ENCODE measurements at places on chromosomes 2 and 18.
A peak's percentile ranks its signal among the peaks of the same experiment; 100 is the strongest.

GRCh38 chr18:45958730-45959129 lies 8.4 kb downstream of the EPG5 start:
- no peak for DNase-seq

GRCh38 chr2:85744741-85745601 lies 8.8 kb upstream of the ATOH8 start:
- no peak for DNase-seq

DNA sequence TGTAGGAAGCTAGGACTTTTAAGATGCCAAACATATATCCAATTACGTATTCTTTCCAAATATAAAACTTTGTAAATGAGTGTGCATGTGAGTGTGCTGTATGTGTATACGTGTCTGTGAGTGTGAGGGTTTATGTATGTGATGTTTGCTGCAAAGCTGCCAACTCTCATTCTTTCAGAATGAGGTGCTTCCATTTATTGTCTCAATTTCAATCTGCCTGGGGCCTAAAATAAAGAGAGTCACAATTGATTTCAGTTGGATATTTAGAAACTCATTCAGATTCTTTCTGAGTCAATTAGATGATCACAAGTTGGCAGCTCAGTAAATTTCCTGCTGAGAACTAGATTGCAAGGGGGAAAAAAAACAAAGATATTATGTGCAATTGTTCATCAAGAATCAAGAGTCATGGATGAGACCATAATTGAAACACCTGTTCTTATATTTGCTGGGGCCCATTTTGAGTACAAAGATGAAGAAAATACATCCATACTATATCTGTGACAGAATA lies 621.2 kb upstream of the ACVR2A start:
- DNase-seq, result no peak

- DNase-seq, result no peak
These were observed 154.3 kb downstream of the TMEM163 start for GRCh38 chr2:134564549-134564948.

- DNase-seq, result no peak
These were observed 13.2 kb upstream of the RNF103 start for GRCh38 chr2:86636842-86637241.

DNA sequence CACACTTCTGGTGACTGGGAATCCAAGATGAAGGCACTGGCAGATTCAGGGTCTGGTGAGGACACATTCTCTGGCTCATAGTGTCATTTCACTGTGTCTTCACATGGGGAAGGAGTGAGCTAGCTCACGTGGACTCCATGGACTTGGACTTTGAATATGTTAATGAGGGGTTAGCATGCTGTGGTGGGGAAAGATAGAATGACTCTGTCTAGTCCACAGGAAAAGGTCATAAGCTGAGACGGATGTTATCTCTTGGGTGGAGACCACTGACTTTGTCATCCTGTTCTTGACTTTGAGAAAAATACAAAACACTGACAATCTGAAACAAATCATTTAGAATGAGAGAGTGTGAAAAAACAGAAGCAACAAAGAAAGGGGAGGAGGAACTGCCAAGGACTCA lies 145.9 kb downstream of the PIK3C3 start:
- no peak for DNase-seq

DNA sequence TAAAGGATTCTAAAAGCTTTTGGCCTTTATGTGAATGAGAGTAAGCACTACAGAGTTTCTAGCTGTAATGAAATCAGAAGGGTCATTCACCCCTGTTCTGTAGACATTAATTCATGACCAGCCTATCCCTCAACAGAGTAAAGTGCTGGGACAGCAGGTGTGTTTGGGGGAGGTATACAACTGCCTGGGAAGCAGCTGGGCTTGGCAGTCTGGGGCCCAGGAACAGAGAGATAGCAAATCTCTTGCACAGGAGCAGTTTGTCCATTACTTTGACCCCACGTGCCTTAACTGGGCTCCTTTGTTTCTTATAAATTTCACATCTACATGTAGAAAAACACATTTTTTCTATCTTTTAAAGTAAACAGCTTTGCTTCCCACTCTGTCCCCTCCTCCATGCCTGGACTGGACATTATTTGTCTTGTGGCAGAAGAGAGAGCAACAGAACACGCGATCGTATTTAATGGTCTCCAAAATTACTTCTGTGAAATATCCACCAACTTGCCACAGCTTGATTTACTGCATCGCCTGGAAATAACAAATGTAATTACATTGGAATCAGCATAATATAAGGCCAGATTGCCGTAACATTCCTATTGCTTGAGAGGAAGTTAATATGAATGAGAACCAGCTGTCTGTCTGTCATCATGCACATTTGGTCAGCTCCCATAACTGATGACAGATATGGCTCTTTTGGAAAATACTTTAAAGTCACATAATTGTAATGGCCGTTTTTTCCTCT lies 263.8 kb downstream of the RBM43 start:
- no peak for DNase-seq

DNA sequence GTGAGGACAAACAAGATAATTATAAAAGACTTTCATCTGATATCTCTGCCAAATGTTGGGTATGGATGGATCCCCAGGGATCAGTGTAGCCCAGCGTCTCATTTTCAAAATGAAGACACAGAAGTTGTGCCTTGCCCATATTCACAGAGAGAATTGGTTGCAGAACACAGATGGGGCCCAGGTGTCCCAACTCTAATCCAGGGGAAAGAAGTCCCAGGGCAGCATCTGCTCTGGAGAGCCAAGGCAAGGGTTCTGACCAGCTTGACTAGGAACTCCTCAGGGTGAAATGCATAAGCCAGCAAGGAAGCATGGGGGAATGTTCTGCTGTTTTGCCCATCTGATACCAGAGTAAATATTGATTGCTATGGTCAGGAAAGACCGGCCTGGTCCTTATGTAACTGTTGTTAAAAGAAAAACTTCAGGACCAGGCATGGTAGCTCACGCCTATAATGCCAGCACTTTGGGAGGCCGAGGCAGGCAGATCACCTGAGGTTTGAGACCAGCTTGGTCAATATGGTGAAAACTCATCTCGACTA lies 68.7 kb upstream of the CABLES1 start:
- DNase-seq, result no peak

DNA sequence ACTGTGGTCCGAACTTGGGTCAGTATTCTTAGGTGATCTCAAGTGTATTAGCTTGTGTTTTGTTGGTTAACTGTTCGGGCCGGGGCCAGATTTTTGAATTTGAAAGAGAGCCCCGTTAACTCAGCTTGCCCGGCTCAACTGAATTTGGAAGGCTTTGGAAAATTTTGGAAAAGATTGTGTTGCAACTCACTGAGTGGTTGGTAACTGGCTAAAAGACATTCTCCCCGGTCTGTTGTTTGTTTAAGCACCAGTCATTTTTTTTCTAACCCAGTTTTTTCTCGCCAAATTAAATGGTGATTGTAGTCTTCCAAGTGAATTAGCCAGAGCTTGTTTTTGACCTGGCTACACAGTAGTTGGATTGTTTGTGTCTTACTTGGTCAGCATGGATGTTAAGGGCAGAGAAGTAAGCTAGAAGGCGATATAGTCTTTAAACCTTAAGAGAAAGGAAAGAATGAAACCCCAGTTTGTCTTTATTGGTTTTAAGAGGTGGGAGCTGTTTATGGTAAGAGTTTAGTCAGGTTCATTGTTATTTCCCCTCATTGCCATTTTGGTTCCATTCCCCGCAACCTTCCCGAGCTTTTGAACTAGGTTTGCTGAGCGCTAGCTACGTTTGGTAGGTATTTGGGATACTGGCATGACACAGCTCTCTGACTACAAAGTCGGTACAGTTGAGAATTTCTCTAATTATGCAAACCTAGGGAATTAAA lies 2.4 kb downstream of the MAP4K4 start:
- no peak for DNase-seq

GRCh38 chr2:45404807-45405297 lies 206.2 kb downstream of the SRBD1 start:
- no peak for DNase-seq

GRCh38 chr18:71707400-71707799 lies 836.7 kb downstream of the CBLN2 start:
- DNase-seq, result no peak

GRCh38 chr2:219918254-219918653 lies 290.8 kb downstream of the SLC4A3 start:
- no peak for DNase-seq

DNA sequence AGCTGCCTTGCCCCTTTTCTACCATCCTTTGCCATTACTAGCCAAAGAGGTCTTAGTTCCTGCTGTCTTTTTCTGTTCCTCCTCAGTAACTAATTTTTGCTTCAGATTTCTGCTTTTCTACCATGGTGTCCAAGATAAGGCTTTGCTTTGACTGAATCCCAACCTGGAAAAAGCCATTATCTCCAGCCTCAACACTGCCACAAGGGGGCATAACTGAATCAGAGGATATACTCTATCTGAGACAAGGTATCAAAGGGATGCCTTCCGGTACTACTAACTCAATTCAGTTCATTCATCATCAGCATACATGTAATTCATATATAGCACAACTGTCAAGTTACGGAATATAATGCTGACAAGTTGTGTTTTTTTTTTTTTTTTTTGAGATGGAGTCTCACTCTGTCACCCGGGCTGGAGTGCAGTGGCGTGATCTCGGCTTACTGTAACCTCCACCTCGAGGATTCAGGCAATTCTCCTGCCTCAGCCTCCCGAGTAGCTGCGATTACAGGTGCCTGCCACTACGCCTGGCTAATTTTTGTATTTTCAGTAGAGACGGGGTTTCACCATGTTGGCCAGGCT lies 11.4 kb downstream of the OSGEPL1 start:
- DNase-seq, result peak; percentile 57

- no peak for DNase-seq
These were observed 48.2 kb downstream of the HAUS1 start for GRCh38 chr18:46152436-46152807.

DNA sequence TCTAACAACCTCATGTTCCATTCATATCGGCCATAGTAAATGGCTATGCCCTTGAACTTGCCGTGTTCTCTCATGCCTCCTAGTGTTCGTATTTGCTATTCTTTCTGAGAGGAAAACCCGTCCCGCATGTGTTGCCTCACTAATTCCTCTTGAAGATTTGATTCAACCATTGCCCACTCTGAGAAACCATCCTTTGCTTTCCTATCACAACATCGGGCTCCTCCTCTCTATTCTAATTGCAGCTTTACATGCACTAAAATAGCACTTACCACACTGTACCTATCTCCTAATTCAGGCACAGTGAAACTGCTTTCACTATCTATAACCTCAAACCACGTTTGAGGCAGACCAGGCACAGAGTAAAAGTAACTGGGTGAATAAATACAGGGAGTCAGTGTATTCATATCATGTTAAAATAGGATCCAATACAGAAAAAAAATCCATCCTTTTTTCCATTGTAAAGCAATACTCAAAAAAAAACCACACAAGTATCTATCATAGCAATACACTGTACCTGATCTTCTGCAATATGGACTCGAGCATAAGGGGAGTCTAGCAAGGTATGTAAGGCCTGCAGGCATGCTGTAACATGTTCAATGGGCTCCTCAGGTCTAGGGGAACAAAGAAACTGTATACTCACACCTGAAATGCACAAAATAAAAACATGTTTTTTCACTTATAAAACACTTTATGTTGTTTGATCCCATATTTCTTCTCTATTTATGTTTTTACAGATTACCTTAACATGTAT lies 39.0 kb upstream of the STRN start:
- peak; percentile 49 for DNase-seq

DNA sequence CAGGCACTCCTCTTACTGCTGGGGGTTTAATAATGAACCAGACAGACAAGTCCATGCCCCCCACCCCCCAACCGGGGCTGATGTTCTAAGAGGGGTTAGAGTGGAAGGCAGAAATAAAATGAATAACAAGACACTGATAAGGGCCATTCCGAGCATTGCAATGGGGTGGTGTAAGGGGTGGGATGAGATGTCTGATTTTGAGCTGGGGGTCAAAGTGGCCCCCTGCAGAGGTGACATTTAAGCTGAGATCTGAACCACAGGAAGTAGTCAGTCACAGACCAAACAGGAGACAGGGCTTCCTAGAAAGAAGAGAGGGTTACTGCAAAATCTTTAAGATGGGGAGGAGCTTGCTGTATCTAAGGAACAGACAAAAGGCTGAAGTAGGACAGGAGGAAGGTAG lies 180.6 kb upstream of the SH3BP4 start:
- DNase-seq, result no peak

DNA sequence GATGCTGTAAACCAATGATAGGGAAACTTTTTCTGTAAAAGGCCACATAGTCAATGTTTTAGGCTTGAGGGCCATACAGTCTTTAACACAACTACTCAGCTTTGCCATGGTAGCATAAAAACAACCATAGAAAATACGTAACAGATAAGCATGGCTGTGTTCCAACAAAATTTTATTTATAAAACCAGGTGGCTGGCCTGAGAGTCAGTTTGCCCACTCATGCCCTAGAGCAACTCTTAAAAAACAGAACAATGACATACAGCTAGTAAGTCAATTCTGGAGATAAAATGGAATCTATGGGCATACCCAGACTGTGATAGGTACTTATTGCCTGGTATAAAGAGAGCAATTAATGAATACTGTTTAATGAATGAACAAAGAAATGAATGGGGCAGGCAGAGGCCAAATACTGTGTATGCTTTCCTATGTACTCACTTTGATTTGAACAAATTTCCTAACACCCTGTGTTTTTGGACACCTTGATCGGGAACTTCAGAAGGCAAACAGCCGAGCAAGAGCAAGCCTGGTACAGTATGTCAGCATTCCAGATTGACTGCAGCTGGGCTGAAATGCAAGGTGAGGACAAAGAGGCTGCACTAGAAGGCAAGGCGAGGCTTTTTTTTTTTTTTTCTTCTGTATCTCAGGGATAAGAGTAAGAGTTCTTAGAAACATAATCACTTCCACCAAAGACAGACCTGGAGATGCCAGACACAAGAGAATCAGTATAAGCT lies 315.3 kb downstream of the CLIP4 start:
- DNase-seq, result no peak

GRCh38 chr2:11016735-11017388 lies 105.1 kb downstream of the KCNF1 start:
- no peak for DNase-seq

DNA sequence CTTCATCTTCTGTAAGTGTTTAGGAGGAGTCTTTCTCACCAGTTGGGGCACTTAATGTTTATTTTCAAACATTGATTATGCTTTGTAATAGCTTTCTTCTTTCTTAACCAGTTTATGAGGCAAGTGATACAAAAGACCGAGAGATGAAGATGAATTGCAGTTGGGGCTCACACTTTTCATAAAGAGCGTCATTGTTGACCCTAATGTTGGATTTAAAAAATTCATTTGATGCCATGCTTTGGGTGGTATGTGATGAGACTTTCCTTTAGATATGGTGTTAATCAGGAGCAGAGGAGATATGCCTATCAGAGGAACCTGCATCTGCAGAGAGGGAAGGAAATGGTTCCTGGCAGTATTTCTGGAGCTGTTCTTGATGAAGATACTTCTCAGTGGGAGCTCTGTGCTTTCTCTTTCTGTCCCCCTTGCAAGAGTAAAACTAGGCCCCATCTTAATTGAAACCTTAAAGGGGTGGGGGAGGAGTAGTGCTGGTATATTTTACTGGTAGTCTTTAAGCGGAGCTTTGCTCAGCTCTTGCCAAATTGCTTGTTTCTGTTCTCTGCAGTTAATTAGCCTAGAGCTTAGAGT lies 2.3 kb downstream of the EML4 start:
- peak; percentile 41 for DNase-seq

- no peak for DNase-seq
These were observed 108.4 kb upstream of the ALK start for GRCh38 chr2:30029804-30030203.

Data from activated CD4-positive, alpha-beta T cell treated with anti-CD3 and anti-CD28 coated beads, Interleukin-2, amount 10 ng/mL, durations not matched to agents 7 days and 5 days (primary cell).